ENCODE measurements at places on chromosomes 2 and 18. TPM values are rescaled to one million over a fixed set of nuclear protein-coding genes. Genes with fewer than 3 reads are reported as not detected.
A peak's percentile ranks its signal among the peaks of the same experiment; 100 is the strongest.

GRCh38 chr18:9039441-9040071 is 62.9 kb upstream of the NDUFV2 start:
- DNase-seq: no peak

DNA sequence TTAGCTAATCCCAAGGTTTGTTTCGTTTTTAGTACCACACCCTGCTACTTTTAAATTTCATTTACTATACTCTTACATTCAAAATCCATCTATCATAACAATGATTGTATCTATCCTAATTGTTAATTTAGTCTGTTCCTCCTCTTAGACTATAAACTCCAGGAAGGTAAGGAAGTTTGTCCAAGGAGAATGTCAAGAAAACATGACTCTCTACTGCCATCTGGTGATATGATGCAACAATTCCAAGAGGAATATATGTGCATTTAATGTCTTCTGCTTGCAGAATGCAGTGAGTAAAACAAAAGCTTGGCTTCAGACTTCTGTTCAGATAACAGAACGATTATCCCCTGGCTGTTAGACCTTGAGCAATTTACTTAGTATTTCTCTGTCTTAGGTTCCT is 1267.1 kb downstream of the LRP1B start:
- DNase-seq: peak; percentile 66

GRCh38 chr18:59308248-59308937 is 10.1 kb downstream of the CPLX4 start:
- DNase-seq: peak; percentile 44

DNA sequence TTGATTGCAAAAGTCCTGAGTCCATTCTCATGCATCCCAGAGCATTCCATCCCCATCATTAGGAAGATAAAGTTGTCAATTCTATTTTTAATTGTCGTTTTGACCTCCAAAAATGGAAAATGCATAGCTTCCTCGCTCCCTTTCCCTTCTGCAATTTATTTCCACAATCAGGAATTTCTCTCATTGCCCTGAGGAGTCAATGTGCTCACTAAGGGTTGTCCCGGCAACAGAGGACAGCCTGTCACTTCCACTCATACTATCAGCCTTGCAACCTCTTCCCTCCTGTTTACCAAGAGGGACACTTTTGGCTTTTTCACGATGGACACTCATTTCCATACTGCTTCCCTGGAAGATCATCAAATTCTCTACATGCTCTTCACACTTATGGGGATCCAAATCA is 164.8 kb downstream of the MYO5B start:
- DNase-seq: no peak

GRCh38 chr18:48802543-48803290 is 148.0 kb downstream of the SMAD7 start:
- DNase-seq: no peak

GRCh38 chr2:134508391-134508790 is 210.4 kb downstream of the TMEM163 start:
- no peak for DNase-seq

DNA sequence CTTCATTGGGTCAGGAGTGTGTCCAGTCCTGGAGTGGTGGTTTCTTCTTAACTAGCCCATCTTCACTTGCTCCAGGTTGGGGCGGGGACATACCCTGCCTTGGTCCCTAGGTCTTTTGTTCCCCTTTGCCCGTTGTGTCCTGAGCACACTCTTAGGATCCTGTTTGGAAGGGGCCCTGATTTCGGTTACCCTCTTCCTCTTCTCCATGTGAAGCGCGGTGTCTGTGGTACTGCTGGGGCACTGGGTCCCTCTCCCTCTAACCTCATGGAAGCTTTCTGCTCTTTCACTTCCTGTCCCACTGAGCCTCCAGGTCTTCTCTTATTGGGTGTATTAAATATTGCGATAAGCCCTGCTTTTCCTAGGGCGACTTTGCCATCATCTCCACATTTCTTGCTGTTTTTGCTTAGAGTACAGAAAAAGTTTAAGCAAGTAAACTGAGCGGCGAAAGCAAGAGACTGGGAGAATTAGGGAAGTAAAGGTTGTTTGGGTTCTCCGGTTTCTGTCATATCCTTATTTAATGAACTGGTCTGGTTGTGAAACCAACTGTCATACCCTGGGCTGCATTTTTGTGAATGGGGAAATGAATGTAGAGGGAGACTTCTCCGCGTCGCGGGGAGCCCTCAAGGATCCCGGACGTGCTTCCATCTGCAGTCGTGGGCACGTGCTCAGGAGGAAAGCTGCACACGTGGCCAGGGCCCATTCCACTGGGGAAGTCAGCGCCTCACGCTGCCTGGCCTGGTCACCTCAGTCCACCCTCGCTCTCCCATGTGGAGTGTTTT is 73.8 kb upstream of the B3GNT7 start:
- no peak for DNase-seq

DNA sequence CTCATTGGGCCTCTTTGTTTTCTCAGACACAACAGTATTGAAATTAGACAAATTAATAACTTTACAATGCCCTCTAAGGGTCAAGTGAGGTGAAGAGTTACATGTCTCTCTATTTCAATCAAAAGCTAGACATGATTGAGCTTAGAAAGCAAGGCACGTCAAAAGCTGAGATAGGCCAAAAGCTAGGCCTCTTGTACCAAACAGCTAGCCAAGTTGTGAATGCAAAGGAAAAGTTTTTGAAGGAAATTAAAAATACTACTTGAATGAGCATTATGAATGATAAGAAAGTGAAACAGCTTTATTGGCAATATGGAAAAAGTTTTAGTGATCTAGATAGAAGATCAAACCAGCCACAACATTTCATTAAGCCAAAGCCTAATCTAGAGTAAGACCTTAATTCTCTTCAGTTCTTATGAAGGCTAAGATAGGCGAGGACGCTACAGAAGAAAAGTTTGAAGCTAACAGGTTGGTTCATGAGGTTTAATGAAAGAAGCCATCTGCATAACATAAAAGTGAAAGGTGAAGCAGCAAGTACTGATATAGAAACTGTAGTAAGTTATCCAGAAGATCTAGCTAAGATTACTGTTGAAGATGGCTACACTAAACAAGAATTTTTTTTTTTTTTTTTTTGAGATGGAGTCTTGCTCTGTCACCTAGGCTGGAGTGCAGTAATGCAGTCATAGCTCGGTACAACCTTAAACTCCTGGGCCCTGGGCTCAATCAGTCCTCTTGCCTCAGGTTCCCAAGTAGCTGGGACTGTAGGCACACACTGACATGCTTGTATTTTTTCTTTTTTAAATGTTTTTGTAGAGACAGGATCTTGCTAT is 65.5 kb downstream of the FAM117B start:
- DNase-seq: no peak

DNA sequence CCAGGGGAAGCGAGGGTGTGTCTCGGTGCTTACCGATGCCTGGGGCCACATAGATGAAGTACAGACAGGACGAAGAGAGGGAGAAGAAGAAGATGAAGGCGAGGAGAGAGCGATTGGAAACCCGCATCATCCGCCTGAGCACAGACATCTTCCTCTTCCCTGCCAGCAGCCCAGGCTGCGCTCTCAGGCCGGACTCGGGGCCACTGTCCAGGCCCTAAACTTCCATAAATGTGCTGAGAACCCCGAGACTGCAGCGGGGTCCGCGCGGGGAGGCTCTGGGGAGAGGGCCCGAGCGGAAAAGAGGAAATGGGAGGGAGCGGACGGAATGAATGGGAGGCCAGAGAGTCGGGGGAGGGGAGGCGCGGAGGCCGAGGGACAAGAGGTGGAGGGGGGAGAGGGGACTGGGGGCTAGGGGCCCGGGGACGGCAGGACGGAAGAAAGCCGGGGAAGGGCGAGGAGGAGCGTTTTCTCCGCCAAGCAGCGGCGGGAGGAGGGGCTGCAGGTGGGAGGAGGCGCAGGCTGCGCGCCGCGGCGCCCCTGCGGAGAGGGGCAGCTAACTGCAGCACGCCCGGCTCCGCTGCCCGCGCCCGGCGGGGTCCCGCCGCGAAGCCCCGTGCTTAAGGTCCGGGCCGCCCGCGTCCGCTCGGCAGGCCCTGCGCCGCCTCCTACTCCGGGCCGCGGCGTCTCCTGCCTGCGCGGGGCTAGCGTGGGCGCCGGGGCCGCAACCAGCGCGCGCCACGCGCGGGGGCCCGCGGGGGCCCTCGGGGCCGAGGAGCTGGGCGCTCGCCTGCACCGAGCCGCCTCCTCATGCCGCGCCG is at the start of gene B4GALT6:
Gene B4GALT6, minus strand, starts transcription at position 303 of the 818 bp plus-strand sequence. Its CDS starts 155 bp downstream, at position 148.
- no peak for DNase-seq

GRCh38 chr2:182754231-182754630 is 38.2 kb downstream of the DNAJC10 start:
- no peak for DNase-seq

GRCh38 chr2:54673501-54673998 is 49.9 kb upstream of the EML6 start:
- no peak for DNase-seq

- no peak for DNase-seq
These were observed 964.9 kb upstream of the ACVR2A start for GRCh38 chr2:146879882-146880281.

The RAX gene
- total RNA-seq: not detected

The LCT gene
- not detected for total RNA-seq

The APCDD1 gene
- total RNA-seq: 8.2 TPM

The TUBA3E gene
- not detected for total RNA-seq

The GCA gene
- total RNA-seq: 0.90 TPM

The KHK gene
- total RNA-seq: 0.51 TPM

The THSD7B gene
- not detected for total RNA-seq

Measured in LHCN-M2 (cell line).